ENCODE measurements at places on chromosomes 7 and 10.

GRCh38 chr7:69873512-69873911 lies 275.2 kb downstream of the AUTS2 start:
- DNase-seq = no peak

- DNase-seq = no peak
Observed at GRCh38 chr10:48670978-48671913, 13.4 kb upstream of the WDFY4 start.

DNA sequence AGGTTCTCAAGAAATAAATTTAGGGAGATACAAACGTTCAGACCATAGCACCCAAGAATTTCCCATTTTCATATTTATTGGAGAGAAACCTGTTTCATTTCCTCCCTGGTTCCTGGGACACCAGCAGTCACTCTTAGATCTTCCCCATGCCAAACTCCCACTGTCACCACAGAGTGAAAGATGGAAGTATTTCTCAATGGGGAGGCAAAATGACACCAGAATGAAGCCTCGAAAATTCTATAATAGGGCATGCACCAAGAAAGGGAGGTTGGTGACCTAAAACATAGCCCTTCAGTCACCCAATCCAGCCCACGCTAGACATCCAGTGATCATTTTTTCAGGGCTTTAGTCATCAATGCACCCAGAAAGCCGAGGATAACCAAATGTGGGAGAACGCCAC lies 148.1 kb upstream of the PLXDC2 start:
- DNase-seq = no peak

DNA sequence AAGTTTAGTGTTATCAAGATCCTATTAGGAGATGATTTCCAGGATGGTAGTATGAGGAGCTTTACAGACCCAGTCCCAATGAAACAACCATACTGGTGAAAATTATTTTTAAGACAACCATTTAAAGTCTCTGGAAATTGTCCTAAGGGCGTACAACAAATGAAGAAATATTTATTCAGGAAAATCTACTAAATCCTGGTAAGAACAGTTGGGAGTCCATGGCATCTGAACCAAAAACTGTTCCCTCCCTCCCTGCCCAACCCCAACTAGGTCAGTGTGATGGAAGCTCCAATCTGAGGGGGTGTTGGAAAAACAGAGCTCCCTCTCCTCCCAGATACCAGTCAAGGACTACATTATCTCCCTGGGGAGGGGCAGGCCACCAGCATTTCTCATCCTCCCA lies 74.7 kb upstream of the MKLN1 start:
- no peak for DNase-seq

- no peak for DNase-seq
Observed at GRCh38 chr7:101754424-101755159, 62.8 kb upstream of the CUX1 start.

DNA sequence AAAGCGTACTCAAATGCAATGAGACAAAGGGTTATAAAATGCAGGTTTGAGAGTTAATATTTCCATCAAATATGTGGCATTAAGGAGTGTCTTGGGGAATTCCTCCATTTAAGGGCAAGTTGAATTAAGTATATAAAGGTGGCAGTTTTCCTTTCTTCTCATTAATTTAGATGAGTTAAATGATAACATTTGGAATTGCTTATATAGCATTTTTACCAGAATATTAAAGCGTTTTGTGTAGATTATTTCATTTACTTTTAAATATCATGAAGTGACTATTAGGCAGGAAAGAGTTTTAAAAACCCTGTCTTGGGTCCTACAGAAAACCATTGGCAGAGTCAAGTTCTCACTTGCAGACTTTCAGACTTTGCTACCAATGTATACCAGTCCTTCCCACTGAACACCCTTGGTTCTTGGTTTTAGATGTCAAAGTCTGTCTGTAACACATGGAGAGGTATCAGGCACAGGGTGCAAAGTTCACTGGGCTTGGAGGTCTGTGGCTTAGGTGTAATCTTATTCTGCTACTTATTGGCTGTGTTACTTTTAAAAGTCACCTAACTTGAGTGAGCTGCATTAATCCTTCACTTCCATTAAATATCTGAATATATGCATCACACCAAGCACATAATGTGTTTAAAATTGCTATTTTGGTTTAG lies 51.0 kb downstream of the ASB4 start:
- no peak for DNase-seq

- peak; percentile 3 for DNase-seq
Observed at GRCh38 chr10:114876602-114877300, 55.2 kb downstream of the FHIP2A start.

GRCh38 chr7:143954135-143954534 lies 509 bp upstream of the OR2F1 start:
- DNase-seq = no peak

DNA sequence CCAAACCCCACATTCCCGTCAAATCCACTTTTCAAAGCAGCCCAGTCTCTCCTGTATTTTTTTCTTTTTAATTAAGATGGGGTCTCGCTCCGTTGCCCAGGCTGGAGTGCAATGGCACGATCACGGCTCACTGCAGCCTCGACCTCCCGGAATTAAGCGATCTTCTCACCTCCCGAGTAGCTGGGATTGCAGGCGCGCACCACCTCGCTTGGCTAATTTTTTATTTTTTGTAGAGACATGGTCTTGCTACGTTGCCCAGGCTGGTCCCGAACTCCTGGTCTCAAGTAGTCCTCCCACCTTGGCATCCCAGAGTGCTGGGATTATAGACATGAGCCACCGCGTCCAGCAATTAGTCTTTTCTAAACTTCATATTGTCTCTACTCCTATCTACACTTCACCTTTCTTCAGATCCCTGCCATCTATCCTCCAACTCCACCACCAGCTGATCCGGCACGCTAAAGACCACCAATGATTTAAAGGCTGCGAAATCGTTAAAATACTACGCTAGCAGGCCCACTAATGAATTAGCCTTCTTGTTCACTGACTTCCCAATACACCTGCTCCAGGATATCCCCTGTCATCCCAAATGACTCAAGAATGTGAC lies 525 bp upstream of the CHUK start:
- no peak for DNase-seq

- no peak for DNase-seq
Observed at GRCh38 chr7:141737118-141737835, 881 bp upstream of the SSBP1 start.

DNA sequence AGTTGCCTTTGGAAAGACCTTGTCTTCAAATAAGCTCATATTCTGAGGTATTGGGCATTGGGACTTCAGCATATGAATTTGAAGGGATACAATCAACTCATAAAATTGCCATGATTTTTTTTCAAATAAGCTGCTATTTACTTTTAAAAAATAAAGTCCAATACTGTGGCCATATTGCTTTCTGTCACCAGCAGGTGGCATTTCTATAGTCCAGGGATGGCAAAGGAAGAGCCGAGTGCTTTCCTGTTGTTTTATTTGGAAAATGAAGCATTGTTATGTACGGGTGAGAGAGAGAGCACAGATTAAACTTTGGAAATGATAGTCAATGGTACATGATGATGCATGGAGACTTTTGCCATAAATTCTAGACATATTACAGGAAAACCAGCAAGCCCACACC lies 104.1 kb upstream of the DPP6 start:
- DNase-seq = no peak

DNA sequence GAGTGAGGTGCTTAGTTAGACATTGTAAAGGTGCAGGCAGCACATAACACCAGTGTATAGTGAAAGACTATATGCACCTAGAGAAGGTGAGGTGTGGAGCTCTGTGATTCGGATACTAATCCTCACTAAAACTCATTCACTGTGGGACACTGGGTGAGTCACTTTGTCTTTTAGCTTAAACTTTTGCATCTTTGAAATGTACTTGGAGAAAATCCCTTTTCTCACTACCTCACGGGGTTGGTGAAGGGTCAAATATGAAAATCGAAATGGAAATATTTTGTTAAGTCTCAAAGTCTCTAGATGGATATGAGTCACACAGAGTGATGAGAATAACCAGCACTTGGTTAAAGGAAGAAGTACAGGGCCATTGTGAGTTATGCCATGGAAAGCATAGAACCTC lies 38.0 kb downstream of the MDFIC start:
- DNase-seq = no peak

DNA sequence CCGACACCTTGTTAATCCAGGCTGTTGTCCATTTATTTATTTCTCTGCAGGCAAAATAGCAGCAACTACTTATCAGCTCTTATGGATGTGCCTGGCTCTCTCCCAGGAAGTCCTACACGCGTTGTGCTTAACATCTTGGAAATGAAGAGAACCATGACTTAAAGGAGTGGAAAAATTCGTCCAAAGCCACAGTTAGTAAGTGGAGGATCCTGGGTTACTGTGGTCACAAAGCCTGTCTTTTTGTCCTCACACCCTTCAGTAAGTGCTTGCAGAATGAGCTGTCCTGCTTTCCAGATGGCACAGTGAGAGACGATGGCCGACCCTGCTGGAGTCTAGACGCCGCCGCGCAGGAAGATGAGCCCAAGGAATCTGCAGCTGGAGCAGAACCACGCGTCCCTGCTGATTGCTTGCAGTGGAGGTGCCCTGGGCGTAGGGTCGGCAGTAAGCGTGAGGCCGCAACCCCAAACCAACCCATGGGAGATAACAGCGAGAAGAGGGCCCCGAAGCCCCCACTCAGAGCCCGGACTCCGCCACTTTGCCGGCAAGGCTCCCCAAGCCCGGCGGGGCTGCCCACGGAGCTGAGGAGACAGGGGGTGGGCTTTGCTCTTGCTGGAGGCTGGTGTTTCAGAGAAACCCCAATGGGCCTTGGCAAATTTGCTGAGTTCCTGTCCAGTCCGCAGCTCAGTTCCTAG lies 178.6 kb downstream of the CXCL12 start:
- DNase-seq = no peak

- DNase-seq = no peak
Observed at GRCh38 chr10:124422742-124423141, 4.0 kb upstream of the OAT start.

- DNase-seq = no peak
Observed at GRCh38 chr10:36676756-36677430, 448.5 kb upstream of the ANKRD30A start.

DNA sequence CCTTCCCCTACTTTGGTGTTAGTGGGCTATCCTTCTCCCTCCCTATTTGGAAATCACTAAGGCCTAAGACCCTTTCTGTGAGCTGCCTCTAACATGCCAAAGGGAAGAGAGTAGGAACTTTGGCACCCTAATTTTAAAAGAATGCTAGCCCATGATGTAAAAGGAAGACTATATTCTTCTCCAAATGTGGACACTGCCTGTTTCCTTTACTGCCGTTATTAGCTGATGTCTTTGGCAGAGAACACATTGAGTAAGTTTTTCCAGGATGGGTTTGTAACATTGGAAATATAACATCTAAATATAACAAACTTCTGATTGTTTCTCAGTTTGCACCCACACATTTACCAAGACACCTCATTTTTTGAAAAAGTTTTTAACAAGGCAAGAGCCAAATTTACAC lies 56.9 kb upstream of the TNKS2 start:
- no peak for DNase-seq

DNA sequence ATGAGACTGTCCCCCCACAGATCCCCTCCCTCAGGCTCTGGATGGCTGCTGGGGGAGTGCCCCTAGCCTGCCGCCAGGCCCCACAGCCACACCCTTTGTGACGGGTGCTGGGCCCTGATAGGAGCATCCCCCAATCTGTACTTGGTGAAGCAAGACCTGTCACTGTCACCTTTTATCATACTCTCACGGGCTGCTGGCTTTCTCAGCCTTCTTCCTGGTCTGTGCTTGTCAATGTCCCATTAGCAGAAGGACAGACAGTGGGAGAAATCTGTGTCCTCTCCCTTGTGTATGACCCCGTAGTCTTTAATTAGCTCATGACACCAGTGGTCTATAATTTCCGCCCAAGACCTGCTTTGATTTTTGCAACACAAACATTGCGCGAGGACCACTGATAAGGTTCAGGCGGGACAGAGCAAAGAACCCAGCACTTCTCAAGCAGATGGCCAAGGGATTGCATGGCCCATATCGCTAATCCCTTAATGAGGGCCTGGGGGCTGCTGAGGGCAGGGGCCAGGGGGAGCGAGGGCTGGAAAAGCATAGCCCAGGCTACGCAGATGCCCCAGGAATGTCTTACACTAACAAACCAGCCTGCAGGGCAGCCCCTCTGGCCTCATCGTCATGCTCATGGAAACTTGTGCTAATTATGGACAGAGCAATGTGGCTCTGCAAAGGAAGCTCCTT lies 127.8 kb downstream of the PTPN20 start:
- no peak for DNase-seq

- no peak for DNase-seq
Observed at GRCh38 chr10:26909753-26910152, 49.0 kb upstream of the ABI1 start.

GRCh38 chr10:10986606-10987005 lies 31.1 kb upstream of the CELF2 start:
- no peak for DNase-seq

GRCh38 chr7:141679014-141679413 lies 23.0 kb downstream of the DENND11 start:
- DNase-seq = no peak

DNA sequence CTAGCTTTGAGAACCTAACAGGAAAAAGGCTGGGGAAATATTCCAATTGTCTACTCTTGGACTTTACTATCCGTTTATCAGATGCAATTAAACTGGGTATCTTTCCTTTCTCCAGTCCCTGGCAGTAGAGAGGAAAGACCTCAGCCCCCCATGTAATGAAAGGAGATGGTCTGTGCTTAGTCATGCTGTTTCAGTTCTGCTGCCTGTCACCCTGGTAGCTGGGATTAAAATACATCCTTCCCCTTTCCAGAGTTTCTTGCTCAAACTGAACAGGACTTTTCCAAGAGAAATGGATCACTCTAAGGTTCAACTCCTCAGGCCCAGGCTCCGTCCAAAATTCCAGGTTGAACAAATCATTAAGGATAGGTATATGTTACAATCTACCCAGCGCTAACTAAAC lies 202.9 kb downstream of the PTEN start:
- no peak for DNase-seq

DNA sequence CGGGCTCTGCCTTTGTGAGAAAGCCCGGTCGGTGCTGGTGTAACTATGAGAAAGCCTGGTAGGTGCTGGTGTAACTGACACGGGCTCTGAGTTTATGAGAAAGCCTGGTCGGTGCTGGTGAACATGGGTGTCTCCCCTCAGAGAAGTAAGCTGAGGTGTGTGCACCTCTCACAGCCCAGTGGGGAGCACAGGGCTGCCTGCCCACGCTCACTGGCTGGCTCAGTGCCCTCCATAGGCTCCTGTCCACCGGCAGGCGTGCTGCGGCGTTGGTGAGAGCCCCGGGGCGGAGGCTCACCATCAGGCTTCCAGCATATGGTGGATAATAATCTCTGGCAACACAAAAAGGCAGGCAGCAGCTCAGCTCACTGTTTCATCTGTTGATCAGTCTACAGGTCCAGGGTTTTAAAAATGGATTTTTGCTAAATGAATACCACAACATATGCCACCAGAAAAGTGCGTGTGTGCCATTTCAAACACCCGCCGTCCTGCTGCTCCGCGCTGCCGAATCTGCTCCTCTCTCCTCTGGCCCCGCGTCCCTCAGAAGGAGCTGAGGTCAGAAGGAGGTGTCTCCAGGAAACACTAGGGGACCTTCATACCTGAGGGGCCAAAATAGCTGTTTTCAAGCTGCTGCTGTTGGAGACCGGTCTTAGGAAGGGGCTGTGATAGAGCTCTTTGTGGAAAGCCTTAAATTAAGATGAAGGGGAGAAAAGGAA lies 365.7 kb downstream of the DNAJB6 start:
- no peak for DNase-seq

GRCh38 chr10:26780793-26781601 lies 79.8 kb downstream of the ABI1 start:
- no peak for DNase-seq

All from effector CD4-positive, alpha-beta T cell (primary cell).